ENCODE measurements at places on chromosomes 3 and 15.

- DNase-seq: peak; percentile 21
Observed at GRCh38 chr3:76403556-76403955, 618.2 kb upstream of the ZNF717 start.

GRCh38 chr3:172367205-172368105 is 80.8 kb downstream of the GHSR start:
- peak; percentile 54 for DNase-seq

DNA sequence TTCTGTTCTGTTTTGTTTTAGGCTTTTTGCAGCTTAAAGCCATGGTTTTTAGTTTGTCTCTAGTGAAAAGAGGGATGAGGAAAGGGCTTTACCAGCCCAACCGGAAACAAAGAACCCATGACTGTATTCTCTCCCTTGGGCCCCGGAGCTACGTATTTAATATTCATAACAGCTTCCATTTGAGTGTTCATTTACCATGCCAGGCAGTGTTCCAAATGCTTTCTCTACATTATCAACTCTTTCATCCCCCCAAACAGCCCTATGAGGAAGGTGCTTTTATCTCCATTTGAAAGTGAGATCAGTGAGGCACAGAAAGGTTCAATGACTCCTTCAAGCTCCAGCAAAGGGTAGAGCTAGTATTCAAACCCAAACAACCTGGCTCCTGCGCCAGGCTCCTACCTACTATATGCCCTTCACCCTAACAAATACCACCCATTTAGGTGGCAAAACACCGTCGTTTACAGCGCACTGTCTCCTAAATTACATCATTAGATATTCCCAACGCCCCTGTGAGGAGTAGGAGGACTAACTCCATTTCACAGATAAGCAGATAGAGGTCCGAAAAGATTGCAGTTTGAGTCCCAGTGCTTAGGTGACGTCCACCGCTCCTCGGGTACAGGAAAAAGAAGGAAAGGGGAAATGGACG is 27.9 kb downstream of the GTPBP8 start:
- peak; percentile 23 for DNase-seq

DNA sequence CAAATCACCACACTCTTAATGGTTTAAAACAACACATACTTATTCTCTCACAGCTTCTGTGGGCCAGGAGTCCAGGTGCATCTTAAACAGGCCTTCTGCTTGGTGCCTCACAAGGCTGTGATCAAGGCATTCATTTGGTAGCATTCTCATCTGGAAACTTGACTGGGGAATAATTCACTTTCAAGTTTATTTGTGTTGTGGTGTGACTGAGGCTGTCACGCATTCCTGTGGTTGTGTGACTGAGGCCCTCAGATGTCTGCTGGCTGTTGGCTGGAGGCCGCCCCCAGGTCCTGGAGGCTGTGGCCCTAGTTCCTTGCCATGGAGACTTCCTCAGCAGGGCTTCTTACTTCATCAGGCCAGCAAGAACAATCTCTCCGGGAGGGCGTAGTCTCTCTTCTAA is 16.9 kb upstream of the FAM3D start:
- DNase-seq: peak; percentile 39

DNA sequence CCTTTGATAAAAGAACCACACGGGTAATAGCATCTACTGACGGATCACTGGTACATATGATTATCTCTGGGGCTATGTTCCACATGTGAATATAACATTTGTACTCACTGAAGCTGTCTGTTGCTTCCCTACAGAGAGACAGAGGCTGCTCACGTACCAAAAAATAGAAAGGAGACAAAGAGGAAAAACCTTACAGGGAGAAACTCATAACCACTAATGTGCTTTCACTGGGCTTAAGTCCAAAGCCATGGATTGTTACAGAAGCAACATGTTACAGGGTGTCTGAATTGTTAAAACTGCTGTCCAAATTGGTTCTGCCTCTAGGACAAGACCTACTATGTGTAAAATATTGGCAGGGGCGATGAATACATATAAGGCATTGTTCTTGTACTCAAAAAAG is 311.9 kb downstream of the FOXP1 start:
- DNase-seq: peak; percentile 35

DNA sequence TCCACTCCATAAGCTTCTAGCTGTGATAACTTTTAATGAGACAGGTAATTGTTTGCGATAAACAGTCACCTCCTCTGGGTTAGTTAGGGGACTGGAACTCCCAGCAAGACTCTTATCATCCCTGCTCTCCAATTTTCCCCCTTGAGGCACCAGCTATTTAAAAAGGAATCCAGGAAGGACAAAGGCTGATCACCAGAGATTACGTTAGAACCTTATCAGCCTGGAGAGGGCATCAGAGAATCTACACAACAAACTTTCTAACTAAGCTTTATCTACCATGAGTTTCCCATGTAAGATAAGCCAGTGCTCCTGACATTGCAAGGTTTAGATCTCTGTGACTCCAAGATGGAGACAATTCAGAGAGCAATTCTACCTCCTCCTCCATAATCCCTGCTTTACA is 31.3 kb downstream of the GPR176 start:
- no peak for DNase-seq

DNA sequence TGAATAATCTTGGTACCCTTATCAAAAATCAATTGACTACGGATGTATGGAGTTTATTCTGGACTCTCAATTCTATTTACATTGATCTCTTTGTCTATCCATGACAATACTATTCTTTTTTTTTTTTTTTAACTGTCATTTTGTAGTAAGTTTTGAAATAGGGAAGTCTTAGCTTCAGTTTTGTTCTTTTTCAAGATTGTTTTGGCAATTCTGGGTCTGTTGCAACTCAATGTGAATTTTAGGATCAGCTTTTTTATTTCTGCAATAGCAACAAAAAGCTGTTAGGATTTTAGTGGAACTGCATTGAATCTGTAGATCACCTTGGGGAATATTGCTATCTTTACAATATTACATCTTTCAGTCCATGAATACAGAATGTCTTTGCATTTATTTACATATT is 21.4 kb downstream of the BTLA start:
- no peak for DNase-seq

GRCh38 chr3:49352281-49352680 is 5.9 kb downstream of the GPX1 start:
- no peak for DNase-seq

- DNase-seq: peak; percentile 40
Observed at GRCh38 chr3:182793663-182794454, 555 bp downstream of the ATP11B start.

DNA sequence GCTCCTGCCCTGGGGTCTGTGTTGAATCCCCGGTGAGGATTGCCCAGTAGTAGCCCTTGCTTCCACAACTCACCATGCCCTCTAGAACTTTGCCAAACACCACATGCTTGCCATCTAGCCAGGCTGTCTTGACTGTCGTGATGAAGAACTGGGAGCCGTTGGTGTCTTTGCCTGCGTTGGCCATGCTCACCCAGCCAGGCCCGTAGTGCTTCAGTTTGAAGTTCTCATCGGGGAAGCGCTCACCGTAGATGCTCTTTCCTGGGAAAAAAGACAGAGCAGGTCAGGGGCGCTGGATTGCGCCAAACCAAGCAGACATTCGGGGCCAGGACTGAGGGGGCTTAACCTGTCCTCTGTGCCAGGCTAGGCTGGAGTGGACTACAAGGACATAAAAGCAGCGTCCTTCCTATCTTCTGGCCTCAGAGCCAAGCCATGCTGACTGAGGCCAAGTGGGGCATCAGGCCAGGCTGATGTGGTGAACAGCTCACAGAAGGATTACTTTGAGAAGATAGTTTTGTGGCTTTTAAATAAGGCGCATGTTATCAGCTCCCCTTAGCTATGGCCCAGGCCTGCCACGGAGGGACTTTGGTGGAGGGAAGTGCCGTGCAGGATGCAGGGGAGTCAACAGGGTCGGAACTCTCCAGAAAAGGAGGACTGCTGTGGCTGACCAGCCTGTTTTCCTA is 5.3 kb downstream of the SNX22 start:
- DNase-seq: no peak

GRCh38 chr15:45314960-45315359 is 62.9 kb downstream of the SLC28A2 start:
- peak; percentile 40 for DNase-seq

Measured in fibroblast of lung (primary cell).